Activated naive CD8-positive, alpha-beta T cell treated with anti-CD3 and anti-CD28 coated beads for 36 hours (primary cell): ENCODE measurements at places on chromosomes 4 and X. TPM values are rescaled to one million over a fixed set of nuclear protein-coding genes. Genes with fewer than 3 reads are reported as not detected.
A peak's percentile ranks its signal among the peaks of the same experiment; 100 is the strongest.

ANXA10 gene
- not detected for total RNA-seq

GLUD2 gene
- total RNA-seq = 0.21 TPM

ACE2 gene
- total RNA-seq = not detected

TFE3 gene
- 21.0 TPM for total RNA-seq

TMEM156 gene
- total RNA-seq = 11.7 TPM

DNA sequence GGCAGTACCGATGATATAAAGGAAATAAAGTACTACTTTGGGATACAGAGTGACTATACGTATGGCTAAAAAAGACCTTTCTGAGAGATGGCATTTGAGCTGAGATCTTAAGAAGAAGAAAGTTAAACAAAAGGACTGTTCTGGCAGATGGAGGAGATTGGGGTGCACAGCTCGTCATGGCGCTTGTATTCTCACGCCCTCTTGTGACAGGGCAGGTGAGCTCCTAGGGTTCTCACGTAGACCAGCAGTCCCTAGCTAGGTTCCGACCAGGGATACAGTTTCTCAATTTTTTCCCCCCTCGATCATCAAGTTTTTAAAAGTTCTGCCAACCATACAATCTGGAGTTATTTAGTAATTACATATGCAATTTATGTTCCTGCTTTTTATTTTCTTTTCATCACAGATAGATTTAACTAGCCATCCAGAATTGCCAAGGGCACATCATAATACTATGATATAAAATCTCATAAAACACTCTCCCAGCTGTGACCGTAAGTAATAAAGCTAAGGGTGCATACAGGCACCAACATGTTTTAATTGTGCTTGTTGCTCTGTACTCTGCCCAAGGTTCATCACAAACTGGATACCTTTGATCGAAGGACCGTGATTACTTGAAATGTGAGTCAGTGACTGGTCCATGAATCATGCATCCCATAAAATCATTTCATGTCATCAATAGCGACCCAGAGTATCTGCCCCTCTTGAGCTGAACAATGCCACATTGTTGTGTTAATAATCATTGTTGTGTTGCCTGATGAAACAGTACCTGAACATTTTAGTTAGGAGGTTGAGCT is 69.4 kb upstream of the ZNF518B start:
- H3K36me3 ChIP-seq = no peaks in the 10 kb centered on the region
- no peaks in the 10 kb centered on the region for H3K27me3 ChIP-seq
- no peak for DNase-seq

DNA sequence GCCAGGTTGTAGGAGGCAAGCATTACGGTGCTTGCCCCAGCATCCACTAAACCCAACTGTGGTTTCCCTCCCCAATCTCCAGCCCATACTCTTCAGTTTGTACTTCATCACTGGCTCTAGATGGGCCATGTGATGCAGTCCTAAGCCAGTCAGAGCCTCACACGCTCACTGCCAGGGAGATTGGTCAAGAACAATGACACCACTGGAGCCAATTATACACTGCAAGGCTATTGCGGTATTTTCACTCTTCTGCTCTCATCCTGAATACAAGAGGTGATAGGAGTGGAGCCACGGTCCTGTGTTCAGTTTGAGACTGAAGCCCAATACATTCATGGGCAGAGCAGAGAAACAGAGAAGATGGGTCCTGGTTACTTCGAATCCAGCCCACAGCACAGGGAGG is 58.4 kb downstream of the SEPSECS start:
- peaks cover 4% of the 10 kb centered on the region for H3K27me3 ChIP-seq
- H3K27ac ChIP-seq = no peak overlapping the region
- DNase-seq = no peak
- H3K36me3 ChIP-seq = no peaks in the 10 kb centered on the region

DNA sequence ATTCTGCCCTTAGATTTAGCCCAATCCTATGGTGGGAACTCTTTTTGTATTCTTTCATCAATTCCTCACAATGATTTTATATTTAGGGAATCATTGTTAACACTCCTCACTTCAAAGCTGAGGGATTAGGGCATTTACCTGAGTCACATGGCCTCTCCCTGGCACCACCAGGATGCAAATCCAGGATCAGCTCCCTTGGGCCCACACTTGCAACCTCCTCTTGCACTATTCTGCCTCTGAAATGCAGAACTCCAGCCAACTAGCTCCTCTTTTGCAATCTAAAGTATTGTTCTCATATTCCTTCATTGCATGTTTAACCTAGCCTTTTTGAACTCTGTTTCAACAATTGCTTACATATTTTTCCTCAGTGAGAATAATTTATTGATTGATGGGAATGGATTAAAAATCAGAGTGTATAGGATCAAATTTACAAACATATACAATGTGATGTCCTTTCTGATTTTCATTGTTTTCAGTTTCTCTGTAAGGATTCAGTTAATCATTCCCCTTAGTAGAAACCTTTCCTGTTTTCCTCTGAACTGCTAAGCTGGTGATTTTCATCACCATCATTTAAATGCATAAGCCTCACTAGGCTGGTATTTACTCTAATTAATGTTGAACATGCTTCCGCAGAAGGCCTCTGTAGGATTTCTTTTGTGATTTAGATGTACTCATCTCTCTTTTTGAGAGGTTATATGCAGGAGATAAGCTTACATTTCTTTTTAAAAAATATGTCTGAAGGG is 3.3 kb upstream of the RELL1 start:
- H3K4me1 ChIP-seq = peaks cover 14% of the 10 kb centered on the region
- H3K4me3 ChIP-seq = no peak overlapping the region
- H3K27me3 ChIP-seq = no peaks in the 10 kb centered on the region
- H3K36me3 ChIP-seq = peaks cover 5% of the 10 kb centered on the region
- H3K27ac ChIP-seq = no peak overlapping the region
- no peak for DNase-seq

DNA sequence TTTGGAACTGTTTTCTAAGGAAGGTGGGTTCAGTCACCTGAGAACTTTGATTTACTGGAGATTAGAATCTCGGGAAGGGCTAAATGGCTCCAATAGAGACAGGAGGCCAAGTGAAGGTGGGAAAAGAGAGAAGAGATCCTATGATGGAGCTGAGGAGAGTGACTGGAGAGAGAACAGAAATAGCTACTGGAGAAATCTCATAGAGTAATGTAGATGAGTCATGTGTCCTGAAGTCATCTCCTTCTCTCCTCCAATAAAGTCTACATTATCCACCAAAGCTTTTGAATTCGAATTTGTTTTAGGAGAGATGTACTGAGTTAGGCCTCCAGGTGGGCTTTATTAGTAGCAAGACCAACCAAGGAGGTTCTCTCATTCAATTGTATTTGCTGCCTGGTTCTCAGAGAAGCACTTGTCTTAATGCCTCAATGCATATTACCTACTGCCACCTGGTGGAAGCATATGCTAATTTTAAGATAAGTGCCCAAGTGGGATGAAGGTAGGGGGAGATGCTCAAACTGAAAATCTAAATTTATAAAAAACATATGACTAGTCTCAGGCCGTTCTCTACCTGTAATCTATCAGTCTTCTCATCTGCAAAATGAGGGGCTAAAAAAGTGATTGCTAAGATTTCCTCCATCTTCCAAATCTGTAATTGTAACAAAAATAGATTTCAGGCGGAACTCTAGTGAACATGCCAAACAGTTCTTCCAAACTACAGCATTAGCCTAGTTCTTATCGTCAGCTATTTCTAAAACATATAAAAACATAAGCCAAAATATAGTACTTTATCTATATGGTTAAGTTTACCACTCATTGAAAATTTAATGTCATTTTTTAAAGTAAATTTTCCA is 24.4 kb downstream of the TXK start:
- peak overlapping the region; percentile 51 for H3K27ac ChIP-seq
- H3K27me3 ChIP-seq = no peaks in the 10 kb centered on the region
- no peak for DNase-seq
- peaks cover 65% of the 10 kb centered on the region for H3K4me1 ChIP-seq

DNA sequence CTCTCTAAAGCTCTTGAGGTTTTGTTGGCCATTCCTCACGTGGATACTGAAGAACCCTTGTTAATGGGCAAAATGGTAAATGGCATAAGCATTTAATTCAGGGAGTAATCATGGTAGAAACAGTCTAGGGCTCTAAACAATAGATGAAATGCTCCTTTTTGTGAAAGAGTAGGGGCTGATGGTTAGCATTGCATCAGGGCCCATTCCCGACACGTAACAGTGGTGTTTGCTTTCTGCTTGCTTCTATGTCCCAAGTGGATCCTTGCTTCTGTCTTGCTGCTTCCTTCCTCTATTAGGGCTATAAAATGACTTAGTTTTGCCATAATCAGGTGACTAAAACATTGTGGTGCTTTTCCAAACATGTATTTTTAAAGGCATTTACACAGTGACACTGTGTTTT is 230.9 kb upstream of the AFF2 start:
- no peak for DNase-seq
- H3K36me3 ChIP-seq = no peaks in the 10 kb centered on the region
- peak overlapping the region; percentile 58 for H3K27ac ChIP-seq
- H3K27me3 ChIP-seq = no peaks in the 10 kb centered on the region

DNA sequence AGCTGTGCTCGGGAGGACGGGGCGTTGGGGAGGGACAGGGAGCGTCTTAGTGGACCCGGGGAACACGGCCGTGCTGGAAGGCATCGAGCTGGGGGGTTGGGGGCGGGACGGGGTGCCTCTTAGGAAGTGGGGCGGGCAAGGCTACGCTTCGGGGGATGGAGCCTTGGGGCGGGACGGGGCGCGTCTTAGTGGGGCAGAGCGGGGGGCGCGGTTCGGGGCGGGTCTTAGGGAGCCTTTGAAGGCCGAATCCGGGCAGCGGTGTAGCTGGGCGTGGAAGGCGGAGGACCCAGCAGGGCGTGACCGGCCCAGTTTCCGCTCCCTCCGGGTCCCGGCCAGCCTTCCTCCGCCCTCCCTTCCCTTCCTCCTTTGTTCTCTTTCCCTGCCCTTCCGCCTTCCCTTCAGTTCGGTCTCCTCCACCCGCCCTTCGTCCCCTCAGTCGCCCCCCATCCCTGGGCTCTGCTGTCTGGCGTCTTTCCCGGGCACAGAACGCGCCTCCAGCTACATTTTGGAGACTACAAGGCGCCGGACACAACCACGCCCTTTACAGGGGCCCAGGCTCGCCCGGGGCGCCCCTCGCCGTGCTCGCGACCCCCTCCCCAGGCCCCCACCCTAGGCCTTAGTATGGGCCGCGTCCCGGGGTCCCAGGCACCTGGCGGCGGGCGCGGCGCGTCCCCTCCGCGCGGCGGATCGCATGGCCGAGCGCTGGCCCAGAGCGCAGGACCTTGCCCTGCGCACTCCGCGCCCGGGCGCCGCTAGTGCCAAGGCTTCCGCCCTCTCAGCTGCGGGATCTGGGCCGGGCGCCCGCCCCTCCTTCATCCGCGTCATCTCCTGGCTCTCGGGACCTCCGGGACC is at the start of gene ARSD:
ARSD (minus strand) TSS at position 757 of the 852 bp plus-strand sequence; CDS start at position 693, 64 bp downstream.
- peak within 1 kb of the TSS; percentile 38 for H3K27ac ChIP-seq
- no peaks in the 10 kb centered on the region for H3K4me1 ChIP-seq
- peak; percentile 49 for DNase-seq
- peaks cover 4% of the 10 kb centered on the region for H3K27me3 ChIP-seq
- peaks cover 2% of the 10 kb centered on the region for H3K36me3 ChIP-seq
- peak within 1 kb of the TSS; percentile 77 for H3K4me3 ChIP-seq
